ENCODE measurements at places on chromosomes 2 and 18.

- DNase-seq: no peak
Observed at GRCh38 chr2:122307763-122308162, 552.3 kb downstream of the TSN start.

- DNase-seq: no peak
Observed at GRCh38 chr2:128134573-128134972, 43.6 kb downstream of the UGGT1 start.

GRCh38 chr2:200820573-200821234, 9.0 kb downstream of the BZW1 start:
- DNase-seq: no peak

DNA sequence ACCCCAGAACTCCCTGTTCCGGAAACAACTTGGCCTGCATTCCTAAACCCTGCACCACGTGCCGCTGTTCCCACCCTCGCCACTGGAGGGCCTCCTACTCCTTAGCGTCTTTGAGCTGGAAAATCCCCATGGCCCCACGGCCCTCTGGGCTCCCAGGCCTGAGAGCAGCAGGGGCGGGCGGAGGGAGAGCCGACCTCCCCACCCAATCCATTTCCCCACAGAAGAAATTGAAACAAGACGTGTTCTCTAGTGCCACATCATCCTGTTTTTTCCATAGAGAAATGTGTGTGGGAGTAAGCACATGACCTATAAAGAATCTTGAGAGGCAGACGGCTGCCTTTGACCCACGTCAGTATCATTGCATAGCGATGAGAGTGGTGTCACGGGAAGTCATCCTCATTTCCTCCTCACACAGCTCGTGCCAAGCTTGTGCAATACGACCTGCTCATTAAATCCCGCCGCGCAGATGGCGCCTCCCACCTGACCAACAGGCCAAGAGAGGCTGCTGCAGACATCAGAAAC, 79.2 kb downstream of the LAMA1 start:
- DNase-seq: no peak

GRCh38 chr2:53765767-53766166, 1.8 kb upstream of the CHAC2 start:
- no peak for DNase-seq

DNA sequence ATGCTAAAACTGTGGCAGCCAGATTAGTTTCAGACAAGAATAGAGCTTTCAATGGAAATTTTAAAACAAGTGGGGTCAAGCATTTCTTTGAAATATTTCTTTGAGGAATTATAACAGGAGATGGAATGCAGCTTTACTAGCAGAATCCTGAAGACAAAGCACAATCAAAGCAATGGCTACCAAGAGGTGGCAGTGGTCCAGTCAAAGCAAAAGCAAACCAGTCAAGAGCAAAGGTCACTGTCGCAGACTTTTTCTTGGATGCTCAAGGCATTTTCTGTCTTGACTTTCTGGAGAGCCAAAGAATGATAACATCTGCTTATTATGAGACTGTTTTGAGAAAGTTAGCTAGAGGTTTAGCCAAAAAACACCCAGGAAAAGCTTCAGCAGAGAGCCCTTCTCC, 351.2 kb upstream of the DLGAP1 start:
- DNase-seq: no peak

GRCh38 chr18:67276638-67277037, 239.9 kb downstream of the DSEL start:
- DNase-seq: no peak

DNA sequence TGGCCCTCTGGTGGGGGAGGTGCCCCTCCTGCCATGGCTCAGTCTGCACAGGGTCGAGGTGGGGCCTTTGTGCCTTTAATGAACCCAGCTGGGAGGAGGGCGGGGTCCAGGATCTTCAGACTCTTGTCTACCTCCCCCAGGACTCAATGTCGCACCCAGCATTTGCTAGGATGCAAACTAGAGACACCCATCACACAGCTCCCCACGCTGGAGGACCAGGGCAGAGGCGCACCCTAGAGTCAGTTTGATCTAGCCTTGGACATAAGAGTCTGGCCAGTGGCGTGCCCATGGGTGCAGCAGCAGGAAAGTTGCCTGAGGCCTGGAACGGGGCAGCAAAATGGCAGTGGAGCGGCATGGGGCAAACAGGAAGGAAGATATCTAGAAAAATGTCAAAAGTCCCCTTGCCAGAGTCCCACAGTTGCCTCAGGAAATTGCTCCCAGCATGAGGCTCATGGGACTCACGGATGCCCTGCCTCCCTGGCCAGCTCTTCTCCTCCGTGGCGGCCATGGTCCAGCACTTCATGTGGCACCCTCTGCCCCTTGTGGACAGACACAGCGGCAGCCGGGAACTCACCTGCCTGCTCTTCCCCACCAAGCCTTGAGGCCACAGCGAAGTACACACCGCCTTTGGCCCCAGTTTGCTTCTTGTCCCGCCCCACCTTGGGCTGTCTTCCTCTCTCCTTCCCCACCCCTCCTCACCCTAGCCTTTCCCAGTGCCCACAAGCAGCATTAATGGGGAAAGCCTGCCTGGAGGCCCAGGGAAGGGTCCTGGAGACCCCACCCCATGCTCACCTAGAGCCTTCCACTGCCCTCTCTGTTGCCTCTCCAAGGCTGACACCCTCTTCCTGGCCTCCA, 17.7 kb downstream of the SH2D6 start:
- no peak for DNase-seq

- DNase-seq: no peak
Observed at GRCh38 chr18:70384181-70384790, 95.4 kb downstream of the SOCS6 start.

DNA sequence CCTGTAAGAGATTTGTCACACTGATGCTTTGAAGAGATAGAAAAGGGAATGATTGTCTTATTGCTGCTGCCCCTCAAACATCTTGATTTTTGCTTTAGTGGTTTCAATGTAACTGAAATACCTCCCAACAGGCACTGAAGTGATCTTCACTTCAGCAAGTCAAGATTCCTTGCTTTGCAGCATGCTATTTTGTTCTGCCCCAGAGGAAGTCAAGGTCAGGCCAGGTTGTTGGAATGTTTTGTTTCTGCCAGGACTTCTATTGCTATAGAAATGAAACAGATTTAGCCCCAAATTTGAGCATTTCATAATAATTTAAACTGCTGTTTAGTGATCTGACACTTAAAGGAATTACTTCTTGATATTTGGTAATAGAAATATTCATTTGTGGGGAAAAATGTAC, 277.6 kb downstream of the ZNF804A start:
- DNase-seq: no peak

GRCh38 chr2:144217853-144218633, 301.9 kb downstream of the ZEB2 start:
- no peak for DNase-seq

DNA sequence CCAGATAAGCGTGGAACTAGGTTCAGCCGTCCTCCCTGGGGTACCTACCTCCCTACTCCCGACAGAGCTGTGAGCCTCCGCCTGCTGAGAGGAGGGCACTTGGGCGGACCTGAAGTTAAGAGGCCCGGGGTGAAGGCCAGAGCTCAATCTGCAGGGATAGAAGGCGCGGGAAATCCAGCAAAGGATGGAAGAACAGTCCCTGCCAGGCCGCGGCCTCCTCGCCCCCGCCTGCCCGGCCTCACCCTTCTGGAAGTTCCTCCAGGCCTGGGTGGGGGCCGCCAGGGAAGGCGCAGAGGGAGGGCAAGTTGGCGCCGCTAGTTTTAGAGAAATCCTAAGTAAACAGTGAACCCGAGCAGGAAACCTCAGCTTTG, 13.0 kb downstream of the EN1 start:
- no peak for DNase-seq

- no peak for DNase-seq
Observed at GRCh38 chr18:46771141-46771540, 14.3 kb upstream of the ST8SIA5 start.

DNA sequence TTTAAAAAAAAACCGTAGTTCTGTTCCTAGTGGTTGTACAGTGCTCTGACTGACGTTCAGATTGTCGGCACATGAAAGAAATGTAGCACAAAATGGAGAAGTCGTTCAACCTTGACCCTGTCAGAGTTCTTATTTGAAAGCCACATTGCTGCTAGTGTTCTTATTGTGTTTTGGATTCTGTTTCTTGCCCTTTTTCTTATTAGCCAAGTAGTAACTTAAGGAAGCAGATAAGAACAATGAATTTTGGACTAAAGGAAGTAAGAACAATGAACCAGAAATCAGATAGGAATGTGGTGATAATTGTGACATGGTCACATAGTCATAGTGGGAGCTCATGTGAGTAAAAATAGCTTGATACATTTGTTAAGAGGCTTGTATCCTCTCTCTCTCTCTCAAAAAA, 45.9 kb downstream of the RPIA start:
- DNase-seq: no peak

- DNase-seq: no peak
Observed at GRCh38 chr18:13302457-13303225, 84.1 kb downstream of the LDLRAD4 start.

- no peak for DNase-seq
Observed at GRCh38 chr2:79447463-79447862, 65.4 kb upstream of the CTNNA2 start.

DNA sequence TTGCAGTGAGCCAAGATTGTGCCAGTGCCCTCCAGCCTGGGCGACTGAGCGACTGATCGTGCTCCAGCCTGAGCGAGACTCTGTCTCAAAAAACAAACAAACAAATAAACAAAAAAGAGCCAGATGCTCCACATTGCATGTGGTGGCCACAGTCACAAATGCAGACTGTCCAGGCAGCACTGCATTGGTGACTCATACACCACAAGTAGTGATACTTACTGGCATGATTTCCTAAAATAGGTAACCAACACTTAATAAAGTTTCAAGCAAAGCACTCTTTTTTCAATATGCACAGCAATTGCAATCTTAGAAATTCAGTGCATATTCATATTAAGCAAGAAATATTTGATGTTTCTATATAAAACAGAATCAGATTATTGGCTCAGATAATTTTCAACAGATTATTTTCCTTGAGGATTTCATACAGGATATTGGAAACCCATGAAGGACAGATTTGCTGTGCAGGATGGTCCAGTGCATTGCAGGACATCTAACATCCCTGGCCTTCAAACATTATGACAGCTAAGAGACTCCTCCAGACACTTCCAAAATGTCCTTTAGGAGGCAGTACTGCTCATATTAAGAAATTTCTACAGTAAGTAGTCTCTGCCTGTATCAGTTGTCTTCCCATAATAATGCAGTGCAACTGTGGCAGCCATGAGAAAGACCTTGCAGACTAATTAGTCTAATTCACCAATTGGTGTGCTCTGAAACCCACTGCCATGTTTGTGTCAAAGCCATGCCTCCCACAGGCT, 10.5 kb upstream of the SLC1A4 start:
- no peak for DNase-seq

DNA sequence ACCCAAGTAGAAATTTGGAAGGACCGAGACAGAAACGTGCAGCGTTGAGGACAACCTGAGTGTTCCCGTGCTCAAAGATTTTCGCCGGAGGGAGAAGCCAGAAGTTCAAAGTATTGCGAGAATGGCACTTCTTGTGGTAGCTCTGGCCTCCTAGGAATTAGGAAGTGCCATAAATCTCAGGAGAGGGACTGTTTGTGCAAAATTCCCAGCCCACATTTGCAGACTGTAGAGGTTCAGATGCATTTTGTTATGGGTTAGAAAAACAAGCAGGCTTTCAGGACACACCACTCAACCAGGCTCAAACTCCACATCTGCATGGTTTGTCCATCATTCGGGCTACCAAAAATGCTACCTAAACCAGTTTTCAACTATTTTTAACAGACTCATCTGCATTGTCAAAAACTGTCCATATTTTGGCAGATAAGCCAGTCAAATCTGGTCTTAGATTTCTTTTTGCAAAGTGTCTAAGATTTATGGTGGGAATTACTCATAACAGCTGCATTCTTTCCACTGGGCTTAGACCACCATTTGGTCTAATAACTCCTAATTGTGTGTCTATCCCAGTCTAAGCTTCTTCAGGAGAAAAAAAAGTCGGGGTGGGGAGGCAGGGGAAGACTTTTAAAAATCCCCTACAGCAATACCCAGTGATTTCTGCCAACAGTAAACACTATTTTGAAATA, 422.9 kb downstream of the ARHGAP15 start:
- no peak for DNase-seq

DNA sequence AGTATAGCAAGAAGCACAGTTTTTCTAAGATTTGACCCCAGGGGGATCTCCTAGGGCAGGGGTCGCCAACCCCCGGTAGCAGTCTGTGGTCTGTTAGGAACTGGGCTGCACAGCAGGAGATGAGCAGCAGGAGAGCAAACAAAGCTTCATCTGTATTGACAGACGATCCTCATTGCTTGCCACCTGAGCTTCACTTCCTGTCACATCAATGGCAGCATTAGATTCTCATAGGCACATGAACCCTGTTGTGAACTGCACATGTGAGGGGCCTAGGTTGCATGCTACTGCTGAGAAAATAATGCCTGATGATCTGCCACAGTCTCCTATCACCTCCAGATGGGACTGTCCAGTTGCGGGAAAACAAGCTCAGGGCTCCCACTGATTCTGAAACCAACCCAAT, 136.2 kb downstream of the RGPD3 start:
- DNase-seq: no peak

GRCh38 chr18:78901923-78902794, 77.5 kb upstream of the SALL3 start:
- no peak for DNase-seq

- no peak for DNase-seq
Observed at GRCh38 chr2:132873738-132874137, 203.7 kb upstream of the LYPD1 start.

GRCh38 chr2:236872015-236872414, 213.7 kb upstream of the COPS8 start:
- DNase-seq: no peak

DNA sequence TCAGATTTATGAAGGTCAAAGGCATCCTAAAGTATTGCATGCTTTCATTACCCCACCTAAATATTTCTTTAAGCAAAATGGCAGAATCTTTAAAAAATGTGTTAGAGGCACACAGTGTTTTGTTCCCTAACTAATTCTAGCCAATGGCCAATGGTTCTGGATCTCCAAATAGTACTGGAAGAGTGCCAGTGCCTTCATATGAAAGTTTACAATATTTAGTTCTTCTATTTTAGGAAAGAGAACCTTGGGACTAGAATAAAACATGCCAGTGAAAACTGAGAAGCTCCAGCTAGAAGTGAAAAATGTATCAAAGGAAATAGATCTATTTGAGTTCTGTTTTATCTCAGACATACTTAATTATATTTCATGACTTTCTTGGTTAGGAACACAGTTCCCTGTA, 37.1 kb downstream of the TACR1 start:
- no peak for DNase-seq
